ENCODE measurements at places on chromosomes 3 and 15. TPM values are rescaled to one million over a fixed set of nuclear protein-coding genes. Genes with fewer than 3 reads are reported as not detected.

DNA sequence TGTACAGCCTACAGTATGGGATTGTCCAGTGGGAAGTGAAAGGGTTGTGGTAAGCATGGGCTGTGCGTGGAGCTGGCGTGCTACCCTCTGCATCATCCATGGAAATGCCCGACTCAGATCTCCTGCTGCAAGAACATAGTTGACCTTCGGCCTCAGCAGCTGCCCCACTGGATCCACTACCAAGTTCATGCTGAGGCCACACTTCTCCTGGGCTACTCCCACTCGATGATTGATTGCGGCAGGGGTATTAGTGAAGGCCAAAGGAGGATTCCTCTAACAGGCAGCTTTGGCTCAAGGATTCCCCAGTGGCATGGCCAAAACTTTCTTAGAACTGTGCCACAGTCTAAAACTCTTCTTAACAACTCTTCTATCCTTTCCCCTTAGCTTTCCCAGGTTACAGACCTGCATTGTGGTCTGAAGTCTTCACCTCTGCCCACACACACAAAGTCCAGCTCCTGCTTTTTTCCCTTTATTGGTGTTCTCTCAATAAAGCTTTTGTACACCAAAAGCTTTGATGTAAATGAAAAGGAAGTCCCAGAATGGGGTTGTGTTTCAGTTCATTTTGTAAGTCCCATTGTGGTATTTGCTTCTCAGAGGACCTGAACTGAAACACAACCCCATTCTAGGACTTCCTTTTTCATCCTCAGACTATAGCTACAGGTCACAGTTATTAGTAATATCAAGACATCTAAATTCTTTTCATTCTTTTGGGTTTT lies 4.9 kb upstream of the TBC1D5 start:
- H3K4me1 ChIP-seq, result no peaks in the 10 kb centered on the region
- no peak for DNase-seq
- H3K27me3 ChIP-seq, result no peaks in the 10 kb centered on the region
- no peaks in the 10 kb centered on the region for H3K36me3 ChIP-seq
- no peak overlapping the region for H3K27ac ChIP-seq

DNA sequence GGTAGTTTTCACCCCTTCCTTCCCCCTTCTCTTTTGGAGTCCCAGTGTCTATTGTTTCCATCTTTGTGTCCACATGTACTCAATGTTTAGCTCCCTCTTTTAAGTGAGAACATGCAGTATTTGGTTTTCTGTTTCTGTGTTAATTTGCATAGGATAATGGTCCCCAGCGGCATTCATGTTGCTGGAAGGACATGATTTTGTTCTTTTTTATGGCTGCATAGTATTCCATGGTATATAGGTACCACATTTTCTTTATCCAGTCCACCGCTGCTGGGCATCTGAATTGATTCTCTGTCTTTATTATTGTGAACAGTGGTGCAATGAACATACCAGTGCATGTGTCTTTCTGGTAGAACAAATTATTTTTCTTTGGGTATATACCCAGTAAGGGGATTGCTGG lies 7.7 kb upstream of the HDGFL3 start:
- DNase-seq, result no peak
- no peak overlapping the region for H3K27ac ChIP-seq

ALG1L2 gene
- 0.94 TPM for total RNA-seq

- H3K36me3 ChIP-seq, result peaks cover 4% of the 10 kb centered on the region
- peaks cover 14% of the 10 kb centered on the region for H3K4me1 ChIP-seq
- no peak overlapping the region for H3K27ac ChIP-seq
- no peaks in the 10 kb centered on the region for H3K27me3 ChIP-seq
- no peak for DNase-seq
Measured at GRCh38 chr3:14531856-14532395, 8.2 kb downstream of the GRIP2 start.

NOX5 gene
- total RNA-seq, result not detected

- no peaks in the 10 kb centered on the region for H3K36me3 ChIP-seq
- H3K4me1 ChIP-seq, result no peaks in the 10 kb centered on the region
- no peak overlapping the region for H3K27ac ChIP-seq
- no peak overlapping the region for H3K4me3 ChIP-seq
Measured at GRCh38 chr3:113912552-113913236, 35.1 kb upstream of the ZDHHC23 start.

- no peak overlapping the region for H3K27ac ChIP-seq
- H3K36me3 ChIP-seq, result 0 out of 3 replicates have a peak, but pooled peaks cover 3% of the 10 kb centered on the region
- peak overlapping the region; percentile 87 for H3K4me3 ChIP-seq
- no peak for DNase-seq
Measured at GRCh38 chr15:77421370-77421700, 647 bp downstream of the HMG20A start.

- DNase-seq, result no peak
- H3K27me3 ChIP-seq, result no peaks in the 10 kb centered on the region
- peaks cover 3% of the 10 kb centered on the region for H3K4me1 ChIP-seq
- H3K36me3 ChIP-seq, result no peaks in the 10 kb centered on the region
Measured at GRCh38 chr3:13536432-13536831, 12.5 kb upstream of the FBLN2 start.

- peaks cover 18% of the 10 kb centered on the region for H3K36me3 ChIP-seq
- no peak overlapping the region for H3K27ac ChIP-seq
- peak overlapping the region; percentile 61 for H3K4me3 ChIP-seq
- no peak for DNase-seq
- peaks cover 53% of the 10 kb centered on the region for H3K4me1 ChIP-seq
Measured at GRCh38 chr3:32844914-32845313, 27.1 kb downstream of the TRIM71 start.

KIF15 gene
- total RNA-seq, result 25.8 TPM

PODXL2 gene
- 24.6 TPM for total RNA-seq

AP3B2 gene
- total RNA-seq, result 9.8 TPM

NTRK3 gene
- 2.4 TPM for total RNA-seq

- no peak for DNase-seq
- H3K27me3 ChIP-seq, result no peaks in the 10 kb centered on the region
- no peak overlapping the region for H3K4me3 ChIP-seq
Measured at GRCh38 chr3:124149771-124150170, 157.8 kb upstream of the ROPN1 start.

All from H9 (cell line).